ENCODE measurements at places on chromosomes 3 and 15.

- DNase-seq: no peak
Measured at GRCh38 chr3:146517684-146518435, 26.5 kb downstream of the PLSCR1 start.

DNA sequence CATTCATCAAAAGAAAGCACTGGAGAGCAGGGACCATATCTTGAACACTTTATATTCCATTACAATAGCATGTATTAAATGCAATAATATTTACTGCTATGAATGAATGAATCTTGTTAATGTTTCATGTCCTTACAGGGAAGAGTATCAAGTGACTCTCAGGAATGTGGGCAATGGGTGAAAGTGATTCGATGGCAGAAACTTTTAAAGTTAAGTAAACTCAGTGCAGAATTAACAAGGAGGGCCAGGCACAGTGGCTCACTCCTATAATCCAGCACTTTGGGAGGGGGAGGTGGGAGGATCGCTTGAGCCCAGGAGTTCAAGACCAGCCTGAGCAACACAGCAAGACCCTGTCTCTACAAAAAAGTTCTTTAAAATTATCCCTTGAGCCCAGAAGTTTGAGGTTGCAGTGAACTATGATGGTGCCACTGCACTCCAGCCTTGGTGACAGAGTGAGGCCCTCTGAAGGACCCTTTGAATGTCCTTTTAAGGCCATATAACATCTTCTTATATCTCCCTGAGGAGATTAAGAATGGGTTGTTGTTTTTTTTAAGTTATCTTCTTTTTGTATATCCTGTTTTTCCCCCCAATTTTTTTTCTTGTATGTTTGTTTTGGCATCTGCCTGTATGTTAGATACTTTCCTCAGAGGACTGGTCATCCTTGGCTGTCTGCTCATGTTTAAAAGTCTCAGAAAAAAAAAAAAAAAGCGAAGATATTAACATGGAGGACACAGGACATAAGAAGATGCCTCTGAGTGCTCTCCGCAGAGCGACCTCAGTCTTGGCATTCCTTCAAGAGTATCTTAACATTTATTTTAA is 9.6 kb upstream of the FSIP1 start:
- DNase-seq: peak; percentile 50

- DNase-seq: peak; percentile 85
Measured at GRCh38 chr3:116059421-116060096, 385.7 kb downstream of the LSAMP start.

DNA sequence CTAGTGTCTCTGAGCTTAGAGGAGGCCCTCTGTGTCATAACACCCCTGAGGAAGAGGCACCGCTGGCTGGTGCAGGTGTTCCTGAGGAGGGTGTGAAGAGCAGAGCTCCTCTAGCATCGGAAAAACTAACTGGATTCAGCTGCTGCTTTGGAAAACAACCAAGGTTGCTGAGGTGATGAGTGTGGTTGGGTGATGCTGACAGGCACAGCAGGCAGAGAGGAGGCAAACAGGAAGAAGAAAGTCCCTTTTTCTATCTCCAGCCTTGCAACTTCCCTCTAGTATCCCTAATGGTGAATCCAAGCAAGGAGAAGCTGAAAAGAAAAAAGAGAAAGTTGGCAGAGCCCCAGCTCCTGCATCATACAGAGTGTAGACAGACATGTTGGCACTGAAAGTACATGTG is 3.8 kb upstream of the OR4F15 start:
- DNase-seq: peak; percentile 16
